Dermis microvascular lymphatic vessel endothelial cell (primary cell): ENCODE measurements at places on chromosomes 6 and 20. TPM values are rescaled to one million over a fixed set of nuclear protein-coding genes. Genes with fewer than 3 reads are reported as not detected.

The MICA gene
- 26.4 and 33.2 TPM in 2 replicates for total RNA-seq

The GLP1R gene
- total RNA-seq, result not detected in 2 replicates

The PLG gene
- total RNA-seq, result not detected in 2 replicates

The GUCA1A gene
- total RNA-seq, result not detected in 2 replicates

The ADAT2 gene
- 2.2 and 3.7 TPM in 2 replicates for total RNA-seq

The CNBD2 gene
- 5.3 and 5.4 TPM in 2 replicates for total RNA-seq

The ARG1 gene
- total RNA-seq, result under 0.01 TPM in 1 of 2 replicates, not detected in the other

The SH3BGRL2 gene
- 81.8 and 98.2 TPM in 2 replicates for total RNA-seq

The TMEM30A gene
- 121 and 147 TPM in 2 replicates for total RNA-seq

The DEFB115 gene
- total RNA-seq, result not detected in 2 replicates

The METTL24 gene
- not detected in 2 replicates for total RNA-seq

DNA sequence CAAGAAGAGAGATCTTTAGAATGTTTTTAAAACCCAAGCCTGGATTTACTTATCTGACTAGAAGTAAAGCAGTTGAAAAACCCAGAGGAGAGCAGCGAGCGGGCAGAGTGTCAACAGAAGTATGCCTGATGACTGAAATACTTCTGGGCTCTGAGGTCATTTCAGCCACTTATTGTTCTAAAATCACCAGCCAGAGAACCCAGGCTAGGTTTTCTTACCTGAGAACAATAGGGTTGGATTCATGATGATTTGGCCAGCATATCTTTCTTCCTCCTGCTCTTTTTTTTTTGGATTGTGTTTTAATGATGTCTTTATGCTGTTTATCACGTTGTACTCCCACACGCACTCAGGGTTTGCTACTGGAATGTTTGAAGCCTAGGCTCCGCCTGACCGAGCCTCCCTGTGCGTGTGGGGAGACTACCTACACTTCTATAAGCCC lies 63.0 kb upstream of the KIF25 start:
- DNase-seq, result peak; percentile 61

DNA sequence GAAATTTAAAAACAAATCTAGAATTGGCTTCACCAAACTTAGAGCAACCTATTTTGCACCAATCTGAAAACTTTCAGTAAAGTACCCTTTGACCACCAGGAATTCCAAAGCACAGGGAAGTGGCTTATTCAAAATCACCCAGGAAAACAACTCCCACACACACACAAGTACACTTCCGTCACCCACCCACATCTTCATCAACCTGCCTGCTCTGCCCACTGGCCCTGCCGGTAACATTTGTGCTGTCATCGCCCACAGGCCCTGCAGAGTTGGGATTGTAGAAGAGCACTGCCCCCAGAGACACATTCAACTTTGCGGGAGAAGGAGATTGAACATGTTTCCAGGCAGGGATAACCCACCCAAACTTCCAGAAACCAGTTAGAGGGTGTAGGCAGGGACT lies 19.3 kb upstream of the SCML4 start:
- no peak for DNase-seq

GRCh38 chr6:93859971-93860370 lies 440.6 kb upstream of the EPHA7 start:
- DNase-seq, result no peak

- no peak for DNase-seq
Measured at GRCh38 chr6:40244699-40245098, 310.4 kb upstream of the MOCS1 start.

DNA sequence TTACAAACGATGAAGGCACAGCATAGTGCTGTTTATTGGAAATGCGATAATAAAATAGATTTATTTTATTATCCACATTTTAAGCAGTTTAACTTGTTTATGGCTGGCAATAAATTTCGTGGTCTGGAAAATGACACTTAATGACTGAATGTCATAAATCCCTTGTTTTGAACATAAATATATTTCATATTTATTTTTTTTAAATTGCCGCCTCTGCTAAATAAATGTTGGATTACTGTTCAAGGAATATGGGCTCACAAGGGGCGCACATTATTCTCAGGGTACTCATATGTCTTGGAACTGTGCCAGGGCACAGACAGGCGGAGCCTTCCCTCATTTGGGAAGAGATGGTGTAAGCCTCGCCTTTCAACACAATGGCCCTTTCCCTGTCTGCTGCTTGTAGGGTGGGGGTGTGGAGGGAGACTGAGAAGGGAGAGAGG lies 134.3 kb downstream of the PXDC1 start:
- DNase-seq, result no peak

- DNase-seq, result no peak
Measured at GRCh38 chr20:35909176-35909575, 45.1 kb downstream of the SCAND1 start.

GRCh38 chr6:56604186-56604585 lies 38.5 kb downstream of the DST start:
- no peak for DNase-seq

GRCh38 chr6:15763837-15764236 lies 101.0 kb upstream of the DTNBP1 start:
- DNase-seq, result no peak

- no peak for DNase-seq
Measured at GRCh38 chr6:40146902-40147301, 212.6 kb upstream of the MOCS1 start.

GRCh38 chr6:46290421-46291274 lies 119.9 kb upstream of the ENPP5 start:
- DNase-seq, result peak; percentile 14

- no peak for DNase-seq
Measured at GRCh38 chr6:17291778-17292177, 10.6 kb downstream of the RBM24 start.

- DNase-seq, result no peak
Measured at GRCh38 chr6:53476964-53477363, 67.9 kb downstream of the GCLC start.
